Left lobe of liver (tissue), 2 donors: ENCODE measurements at places on chromosomes 16 and 17. TPM values are rescaled to one million over a fixed set of nuclear protein-coding genes. Genes with fewer than 3 reads are reported as not detected.

The KRT33B gene
- not detected for total RNA-seq

DNA sequence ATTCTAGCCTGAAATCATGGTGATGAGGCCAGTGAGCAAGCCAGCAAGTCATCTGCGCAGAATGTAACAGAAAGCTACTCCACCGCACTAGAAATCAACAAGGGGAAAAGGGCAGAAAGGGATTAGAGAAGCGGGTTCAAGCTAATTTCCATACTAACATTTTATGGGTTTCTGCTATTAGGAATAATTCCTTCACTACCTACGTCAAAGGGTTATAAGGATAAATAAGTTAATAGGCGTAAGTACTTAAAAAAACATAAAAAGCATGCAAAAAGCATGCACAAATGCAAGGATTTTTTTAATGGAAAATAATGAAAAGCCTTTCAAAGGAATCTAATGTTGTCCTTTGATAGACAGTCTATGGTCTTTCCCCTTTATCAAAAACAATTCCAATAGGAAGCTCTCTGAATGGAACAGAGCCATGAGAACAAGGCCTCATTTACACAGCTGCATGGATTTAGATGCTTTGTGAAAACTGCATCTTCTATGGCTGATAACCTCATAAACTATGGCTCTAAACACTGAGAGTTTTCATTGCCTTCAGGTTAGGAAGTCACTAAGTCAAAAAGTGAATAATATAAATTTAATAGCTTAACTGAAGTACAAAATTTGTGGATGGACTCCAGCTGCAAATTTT, 5.6 kb downstream of the EMC8 start:
- no peak for DNase-seq

GRCh38 chr17:27621536-27621935, 9.5 kb upstream of the LGALS9 start:
- DNase-seq: no peak

The GJC1 gene
- total RNA-seq: 0.53 TPM

GRCh38 chr17:77681861-77682260, 276.6 kb upstream of the TNRC6C start:
- DNase-seq: no peak

GRCh38 chr16:28001184-28001583, 62.3 kb downstream of the GSG1L start:
- no peak for DNase-seq

DNA sequence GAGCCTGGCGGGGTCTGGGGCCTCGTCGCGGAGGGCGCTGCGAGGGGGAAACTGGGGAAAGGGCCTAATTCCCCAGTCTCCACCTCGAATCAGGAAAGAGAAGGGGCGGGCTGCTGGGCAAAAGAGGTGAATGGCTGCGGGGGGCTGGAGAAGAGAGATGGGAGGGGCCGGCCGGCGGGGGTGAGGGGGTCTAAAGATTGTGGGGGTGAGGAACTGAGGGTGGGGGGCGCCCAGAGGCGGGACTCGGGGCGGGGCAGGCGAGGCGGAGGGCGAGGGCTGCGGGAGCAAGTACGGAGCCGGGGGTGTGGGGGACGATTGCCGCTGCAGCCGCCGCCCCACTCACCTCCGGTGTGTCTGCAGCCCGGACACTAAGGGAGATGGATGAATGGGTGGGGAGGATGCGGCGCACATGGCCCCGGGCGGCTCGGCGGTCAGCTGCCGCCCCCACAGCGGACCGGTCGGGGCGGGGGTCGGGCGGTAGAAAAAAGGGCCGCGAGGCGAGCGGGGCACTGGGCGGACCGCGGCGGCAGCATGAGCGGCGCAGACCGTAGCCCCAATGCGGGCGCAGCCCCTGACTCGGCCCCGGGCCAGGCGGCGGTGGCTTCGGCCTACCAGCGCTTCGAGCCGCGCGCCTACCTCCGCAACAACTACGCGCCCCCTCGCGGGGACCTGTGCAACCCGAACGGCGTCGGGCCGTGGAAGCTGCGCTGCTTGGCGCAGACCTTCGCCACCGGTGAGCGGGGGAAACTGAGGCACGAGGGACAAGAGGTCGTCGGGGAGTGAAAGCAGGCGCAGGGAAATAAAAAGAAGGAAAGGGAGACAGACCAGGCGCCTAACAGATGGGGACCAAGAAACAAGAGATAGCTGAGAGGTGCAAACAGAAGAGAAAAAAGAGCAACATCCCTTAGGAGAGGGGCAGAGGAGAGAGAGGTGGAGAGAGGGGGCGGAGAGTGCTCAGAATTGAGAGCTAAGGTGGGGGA, at the start of gene PNMT:
Gene PNMT (plus strand): TSS at position 509 of the 980 bp plus-strand sequence. CDS start 23 bp downstream, at position 532.
- DNase-seq: peak; percentile 66

GRCh38 chr16:73010150-73010676, 37.7 kb downstream of the ZFHX3 start:
- DNase-seq: no peak

DNA sequence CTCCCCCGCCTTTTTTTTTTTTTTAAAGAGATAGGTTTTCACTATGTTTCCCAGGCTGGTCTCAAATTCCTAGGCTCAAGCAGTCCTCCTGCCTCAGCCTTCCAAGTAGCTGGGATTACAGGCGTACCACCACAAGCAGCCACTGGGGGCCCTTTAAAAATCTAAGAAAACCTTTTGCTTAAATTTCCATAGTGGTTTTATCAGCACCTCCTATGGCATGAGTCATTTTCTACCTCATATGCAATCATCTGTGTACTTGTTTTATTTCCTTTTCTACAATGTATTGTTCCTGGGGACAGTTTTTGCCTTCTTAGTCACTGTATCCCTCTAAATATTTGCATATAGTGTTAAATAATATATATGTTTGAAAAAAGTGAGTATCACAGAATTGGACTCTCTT, 29.2 kb downstream of the GNA13 start:
- DNase-seq: no peak

The TEKT5 gene
- 2.1 TPM for total RNA-seq

DNA sequence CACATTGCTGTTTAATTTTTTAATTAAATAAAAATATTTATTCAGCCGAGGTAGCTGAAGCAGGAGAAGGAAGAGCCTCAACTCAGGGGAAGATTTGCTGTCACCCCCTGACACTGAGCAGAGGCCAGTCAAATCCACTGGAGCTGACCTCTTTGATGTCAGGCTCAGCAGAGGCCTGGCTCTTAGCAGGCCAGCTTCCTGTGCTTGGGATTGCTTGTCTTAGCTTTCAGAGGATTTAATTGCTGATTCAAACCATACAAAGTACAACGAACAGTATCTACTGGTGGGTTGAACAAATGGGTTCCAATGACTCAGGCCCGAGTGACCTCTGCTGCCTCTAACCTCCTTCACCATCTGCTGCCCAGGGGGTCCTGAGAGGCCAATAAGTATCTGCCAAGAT, 417.0 kb upstream of the HSBP1 start:
- DNase-seq: no peak

DNA sequence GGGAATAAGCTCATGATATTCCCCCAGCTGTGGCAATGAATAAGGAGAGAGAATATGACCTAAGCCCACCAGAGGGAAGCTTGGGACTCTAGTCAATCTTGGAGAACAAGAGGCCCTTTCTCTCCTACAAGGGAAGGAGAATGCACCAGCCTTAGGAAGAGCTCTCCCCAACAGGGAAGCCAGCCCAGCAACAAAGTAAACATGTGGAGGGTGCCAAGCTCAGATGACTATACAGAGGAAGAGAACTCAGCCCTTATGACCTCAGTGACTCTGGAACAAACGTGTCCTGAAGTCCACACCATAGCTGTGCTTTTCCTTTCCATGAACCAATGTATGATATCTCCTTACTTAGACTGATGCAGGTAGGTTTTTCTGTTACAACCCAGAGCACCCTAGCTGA, 219.7 kb downstream of the GSG1L start:
- no peak for DNase-seq

- DNase-seq: no peak
These were observed 12.4 kb downstream of the ITGB3 start for GRCh38 chr17:47265983-47266541.

- DNase-seq: no peak
These were observed 3.5 kb upstream of the AGRP start for GRCh38 chr16:67486805-67487204.

GRCh38 chr16:31390504-31391041, 2.6 kb upstream of the ITGAD start:
- DNase-seq: no peak

The TBC1D28 gene
- total RNA-seq: not detected

GRCh38 chr17:9298776-9299295, 276.8 kb downstream of the STX8 start:
- no peak for DNase-seq

The OTOP2 gene
- total RNA-seq: not detected

GRCh38 chr17:43906951-43907424, 348 bp downstream of the MPP2 start:
- no peak for DNase-seq

- DNase-seq: no peak
These were observed 3.0 kb upstream of the PPY start for GRCh38 chr17:43945074-43945829.

- DNase-seq: no peak
These were observed 79.3 kb upstream of the CNTNAP4 start for GRCh38 chr16:76197900-76198299.

DNA sequence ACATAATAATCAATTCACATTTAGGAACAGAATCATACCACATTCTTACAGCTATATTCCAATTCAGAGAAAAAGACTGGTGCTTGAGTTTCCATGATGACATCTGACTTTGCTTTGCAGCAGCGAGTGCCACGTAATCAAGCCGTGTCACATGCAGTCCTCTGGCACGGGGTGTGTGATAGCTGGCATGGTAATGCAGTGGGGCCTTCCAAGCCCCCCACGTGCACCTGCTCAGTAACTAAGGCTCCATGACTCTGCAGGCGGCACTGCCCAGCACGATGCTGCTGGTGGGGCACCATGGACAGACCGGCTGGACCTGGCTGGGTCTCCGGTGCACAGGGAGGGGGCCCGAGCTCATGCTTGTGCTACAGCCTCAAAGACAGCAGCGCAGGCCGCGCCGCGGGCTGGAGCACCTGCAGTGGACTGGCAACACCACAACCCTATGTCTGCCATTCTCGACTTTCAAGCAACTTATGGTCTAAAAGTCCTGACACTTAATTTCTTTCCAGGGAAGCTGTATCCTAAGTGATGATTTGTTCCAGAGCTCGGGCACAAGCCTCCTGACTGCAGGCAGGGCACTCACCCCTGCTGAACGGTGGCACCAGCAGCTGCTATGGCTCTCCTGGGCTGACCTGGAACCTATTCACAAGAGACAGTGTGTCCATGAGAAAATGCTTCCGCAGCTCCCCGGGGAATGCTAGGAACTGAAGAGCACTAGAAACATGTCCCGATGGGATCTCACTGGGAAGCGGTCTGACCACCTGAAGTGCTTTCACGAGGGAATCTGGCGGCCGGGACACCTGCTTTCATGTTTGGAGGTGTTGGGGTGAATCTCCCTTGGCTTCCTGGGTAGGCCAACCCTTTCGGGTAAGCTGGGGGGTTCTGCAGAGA, 99.5 kb upstream of the DNAH17 start:
- no peak for DNase-seq

GRCh38 chr16:58853854-58854791, 120.0 kb upstream of the GOT2 start:
- no peak for DNase-seq

DNA sequence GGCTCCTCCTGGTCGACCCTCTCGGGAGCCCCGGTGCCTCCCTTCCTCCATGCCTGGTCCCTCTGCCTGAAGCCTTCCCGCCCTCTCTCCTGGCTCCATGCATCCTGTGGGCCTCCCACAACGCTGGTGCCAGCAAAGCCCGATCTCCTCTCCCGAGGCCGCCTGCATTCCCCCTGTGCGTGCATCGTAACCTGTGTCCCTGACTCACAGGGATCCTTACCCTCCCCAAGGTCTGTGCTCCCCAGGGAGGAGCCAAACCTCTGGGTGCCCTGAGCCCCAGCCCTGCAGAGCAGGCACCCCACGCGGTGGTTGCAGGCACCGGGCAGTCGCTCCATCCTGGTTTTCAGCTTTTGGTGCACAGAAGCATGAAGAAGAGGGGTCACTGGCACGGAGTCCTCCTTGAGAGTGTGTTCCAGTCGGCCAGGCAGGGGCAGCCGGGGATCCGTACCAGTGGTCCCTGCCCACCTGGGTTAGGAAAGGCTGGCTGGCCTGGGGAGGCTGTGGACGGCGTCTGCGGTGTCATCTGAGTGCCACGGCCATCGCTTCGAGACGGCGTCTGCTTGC, 1.8 kb upstream of the ENPP7 start:
- DNase-seq: no peak

The TPSD1 gene
- total RNA-seq: not detected

- DNase-seq: no peak
These were observed 37.4 kb downstream of the DHX38 start for GRCh38 chr16:72131036-72131435.

The UMOD gene
- not detected for total RNA-seq

The ALDH3A1 gene
- 1.5 TPM for total RNA-seq

The WSCD1 gene
- total RNA-seq: 2.9 TPM

- no peak for DNase-seq
These were observed 284.1 kb downstream of the SOX9 start for GRCh38 chr17:72404872-72405271.

DNA sequence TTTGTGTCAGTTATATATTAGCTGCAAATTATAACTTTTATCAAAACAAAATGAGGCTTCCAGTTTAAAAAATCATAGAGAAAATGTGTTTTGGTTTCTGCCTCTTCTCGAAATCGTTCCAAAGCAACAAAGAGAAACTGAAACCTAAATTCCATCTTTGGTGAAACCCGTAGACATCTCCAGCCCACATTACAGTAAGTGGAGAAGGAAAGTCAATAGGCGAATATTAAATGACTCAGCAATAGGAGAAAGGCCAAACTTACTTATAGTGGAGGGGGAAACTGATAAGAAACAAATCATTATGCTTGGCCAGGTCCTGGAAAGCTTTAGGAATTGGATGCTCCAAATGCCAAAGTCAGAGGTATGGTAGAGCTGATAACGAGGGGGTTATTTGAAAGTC, 103.0 kb upstream of the SHISA6 start:
- DNase-seq: no peak

DNA sequence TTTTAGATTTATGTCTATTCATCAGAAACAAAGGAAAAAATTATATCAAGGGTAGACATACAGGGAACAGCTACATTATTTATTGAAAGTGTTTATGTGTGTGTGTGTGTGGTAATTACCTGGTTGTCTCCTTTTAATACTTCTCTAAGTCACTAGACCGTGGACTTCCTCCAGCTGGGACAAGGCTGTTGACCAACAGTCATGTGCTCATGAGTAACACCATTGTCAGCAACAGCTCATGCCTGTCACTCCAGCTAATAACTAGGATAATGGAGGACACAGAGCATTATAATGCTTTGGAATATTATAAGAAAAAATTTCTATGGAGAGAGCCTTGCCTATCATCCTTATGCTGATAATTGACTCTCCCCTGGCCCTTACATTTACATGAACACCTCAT, 125.3 kb upstream of the SALL1 start:
- DNase-seq: no peak
